ENCODE measurements at places on chromosomes 6 and 20.

- DNase-seq = no peak
Measured at GRCh38 chr6:29815118-29815750, 12.4 kb upstream of the HLA-G start.

DNA sequence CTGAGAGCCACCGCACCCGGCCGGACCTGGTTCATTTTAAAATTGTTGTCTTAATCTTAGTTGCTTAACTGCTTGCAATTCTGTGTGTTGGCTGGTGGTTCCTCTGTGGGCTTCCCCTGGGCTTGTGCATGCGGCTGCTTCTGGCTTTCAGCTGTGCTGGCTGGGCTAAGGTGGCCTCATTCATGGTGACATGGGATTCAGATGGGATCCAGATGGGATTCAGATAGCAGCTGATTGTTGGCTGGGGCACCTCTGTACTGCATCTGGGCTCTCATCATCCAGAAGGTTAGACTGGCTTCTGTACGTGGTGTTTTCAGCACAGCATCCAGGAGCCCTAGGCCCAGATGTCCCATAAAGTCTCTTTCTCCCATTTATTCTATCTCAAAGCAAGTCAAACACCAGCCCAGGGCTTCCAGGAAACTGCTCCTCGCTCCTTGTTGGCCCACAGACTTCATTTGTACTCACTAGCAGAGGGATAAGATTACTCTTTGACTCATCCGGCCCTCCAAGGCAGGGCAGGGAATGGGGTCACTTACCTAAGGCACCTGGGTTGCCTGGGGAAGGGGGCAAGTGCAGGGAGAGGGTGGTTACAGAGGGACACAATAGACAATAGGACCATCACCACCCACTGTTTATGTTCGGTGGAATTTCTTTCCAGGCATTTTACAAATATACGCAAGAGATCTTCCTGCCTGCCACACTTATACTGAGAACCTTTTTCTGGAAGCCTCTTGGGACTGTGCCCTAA is 10.2 kb upstream of the PEDS1 start:
- DNase-seq = no peak

- DNase-seq = no peak
Measured at GRCh38 chr20:12180107-12180661, 262.5 kb downstream of the BTBD3 start.

- DNase-seq = no peak
Measured at GRCh38 chr6:16437984-16438383, 199.6 kb downstream of the GMPR start.

GRCh38 chr20:48723308-48724264 is 104.2 kb downstream of the PREX1 start:
- DNase-seq = no peak

DNA sequence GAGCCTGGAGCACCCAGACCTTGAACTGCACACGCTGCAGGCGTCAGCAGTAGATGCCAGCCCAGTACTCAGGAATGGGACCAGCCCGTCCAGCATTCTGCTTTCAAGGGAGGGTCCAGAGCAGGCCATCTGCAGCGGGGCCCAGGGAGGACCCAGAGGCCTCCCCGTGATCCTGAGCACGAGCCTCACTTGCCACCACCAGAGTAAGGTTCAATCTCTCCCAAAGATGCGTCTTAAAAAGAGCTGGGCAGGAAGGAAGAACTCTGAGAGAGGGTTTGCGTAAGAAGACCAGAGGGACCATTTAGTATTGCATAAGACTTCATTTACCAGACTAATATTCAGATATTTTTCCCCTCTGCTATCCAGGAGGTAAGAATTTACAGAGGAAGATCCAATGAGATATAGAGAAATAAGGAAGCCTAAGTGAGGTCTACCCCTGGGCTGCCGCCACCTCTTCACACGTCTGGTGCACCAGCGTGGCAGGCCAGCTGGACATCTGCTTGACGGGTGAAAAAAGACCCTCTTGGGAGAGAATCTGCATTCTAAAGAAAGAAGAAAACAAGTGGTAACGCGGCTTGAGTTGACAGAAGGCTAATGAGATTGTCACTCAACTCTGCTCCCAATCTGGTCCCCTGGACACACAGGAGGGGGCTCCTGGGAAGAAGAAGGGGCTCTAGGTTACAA is 107.3 kb downstream of the PRND start:
- no peak for DNase-seq

- no peak for DNase-seq
Measured at GRCh38 chr6:144909753-144910285, 624.7 kb downstream of the UTRN start.

DNA sequence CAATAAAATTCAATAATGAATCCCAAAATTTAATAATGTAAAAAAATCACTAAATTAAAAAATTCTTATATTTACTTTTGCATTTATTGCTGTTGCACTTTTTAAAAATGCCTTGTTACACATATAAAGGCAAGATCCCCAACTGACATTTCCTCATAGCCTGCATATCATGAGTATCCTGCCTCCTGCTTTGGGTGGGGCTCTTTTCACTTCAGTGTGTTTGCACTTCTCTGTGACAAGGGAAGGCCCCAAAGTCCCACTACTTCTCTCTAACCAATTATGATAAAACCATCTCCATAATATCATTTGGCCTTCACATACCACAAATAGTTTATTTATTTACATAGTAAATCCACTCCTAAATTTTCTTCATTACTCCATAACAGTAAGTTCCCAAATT is 446.1 kb upstream of the MARCKS start:
- DNase-seq = no peak

DNA sequence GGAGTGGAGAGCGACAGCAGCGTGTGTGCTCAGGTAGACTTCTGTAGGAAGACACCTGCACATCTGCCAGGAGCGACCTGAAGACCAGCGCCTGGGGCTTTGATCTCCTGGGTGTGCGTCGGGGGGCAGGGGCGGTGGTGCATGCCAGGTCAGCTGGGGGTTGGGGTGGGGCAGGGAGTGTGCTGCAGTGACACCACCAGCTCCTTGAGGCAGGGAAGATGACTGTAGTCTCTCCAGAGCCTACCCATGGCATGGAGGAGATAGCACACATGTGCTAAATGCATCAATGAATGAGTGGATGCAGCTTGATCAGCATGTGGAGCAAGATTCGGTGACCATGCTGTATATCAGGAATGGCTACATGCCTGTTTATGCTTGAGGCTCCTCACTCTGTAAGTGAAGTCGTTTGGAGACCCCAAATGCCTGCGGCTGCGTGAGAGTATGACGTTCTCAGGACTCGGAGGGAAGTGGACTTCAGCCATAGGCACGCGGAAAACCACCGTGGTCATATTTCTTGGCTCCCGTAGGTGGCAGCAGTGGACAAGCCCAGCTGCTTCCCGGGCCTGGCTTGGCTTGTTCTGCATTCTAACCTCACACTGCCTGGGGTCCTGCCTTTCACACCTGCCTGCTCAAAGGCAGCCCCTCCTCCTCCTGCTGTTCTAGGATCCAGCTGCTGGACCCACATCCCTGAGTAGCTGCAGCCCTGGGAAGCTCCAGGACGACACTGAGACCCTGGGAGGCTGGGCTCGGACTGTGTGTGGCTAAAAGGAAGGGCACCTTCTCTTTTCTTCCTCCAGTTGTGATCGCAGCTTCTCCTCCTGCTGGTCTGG is 39.4 kb upstream of the KCNK16 start:
- no peak for DNase-seq

GRCh38 chr6:148231572-148231971 is 111.1 kb upstream of the SASH1 start:
- DNase-seq = no peak

GRCh38 chr20:18625907-18626655 is 38.2 kb downstream of the DTD1 start:
- no peak for DNase-seq

DNA sequence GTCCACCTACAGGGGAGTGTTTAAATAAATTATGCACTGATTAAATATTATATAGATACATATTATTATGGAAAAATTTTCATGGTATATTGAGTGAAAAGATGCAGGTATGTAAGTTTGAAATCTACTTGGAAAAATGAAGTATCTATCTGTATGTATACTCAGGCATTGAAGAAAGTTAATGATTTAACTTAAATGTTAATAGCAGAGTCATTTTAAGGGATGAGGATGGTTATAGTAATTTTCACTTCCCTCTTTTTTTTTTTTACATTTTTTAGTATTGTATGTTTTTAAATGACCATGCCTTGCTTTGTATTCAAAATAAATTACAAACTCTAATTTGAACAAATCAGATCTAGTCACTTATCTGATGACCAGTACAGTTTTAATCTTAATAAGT is 43.2 kb upstream of the NOTCH4 start:
- DNase-seq = no peak

- no peak for DNase-seq
Measured at GRCh38 chr20:15843777-15844176, 729.5 kb downstream of the KIF16B start.

GRCh38 chr6:14944593-14944992 is 301.3 kb upstream of the JARID2 start:
- no peak for DNase-seq

DNA sequence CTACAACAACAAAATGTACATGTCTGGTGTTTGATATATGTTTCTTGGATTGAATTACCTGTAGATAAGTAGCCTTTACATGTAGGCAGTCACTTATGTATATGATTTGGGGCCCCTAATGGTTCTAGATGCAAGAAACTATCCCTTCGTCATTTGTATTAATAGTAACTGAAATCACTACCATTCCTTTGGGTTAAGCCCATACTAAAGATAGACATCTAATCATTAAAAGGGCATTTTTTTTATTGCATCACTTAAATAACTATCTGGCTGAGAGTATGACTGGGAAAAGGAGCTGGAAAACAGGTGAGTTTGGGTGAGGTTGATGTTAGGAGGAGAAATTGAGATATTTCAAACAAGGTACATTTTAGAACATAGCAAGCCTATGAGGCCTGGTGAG is 213.5 kb upstream of the PLN start:
- no peak for DNase-seq

GRCh38 chr6:110523451-110524021 is 47.1 kb upstream of the SLC22A16 start:
- DNase-seq = no peak
